ENCODE measurements at places on chromosomes 12 and 14.
A peak's percentile ranks its signal among the peaks of the same experiment; 100 is the strongest.

- DNase-seq, result no peak
Measured at GRCh38 chr14:54503486-54503885, 6.2 kb upstream of the CGRRF1 start.

DNA sequence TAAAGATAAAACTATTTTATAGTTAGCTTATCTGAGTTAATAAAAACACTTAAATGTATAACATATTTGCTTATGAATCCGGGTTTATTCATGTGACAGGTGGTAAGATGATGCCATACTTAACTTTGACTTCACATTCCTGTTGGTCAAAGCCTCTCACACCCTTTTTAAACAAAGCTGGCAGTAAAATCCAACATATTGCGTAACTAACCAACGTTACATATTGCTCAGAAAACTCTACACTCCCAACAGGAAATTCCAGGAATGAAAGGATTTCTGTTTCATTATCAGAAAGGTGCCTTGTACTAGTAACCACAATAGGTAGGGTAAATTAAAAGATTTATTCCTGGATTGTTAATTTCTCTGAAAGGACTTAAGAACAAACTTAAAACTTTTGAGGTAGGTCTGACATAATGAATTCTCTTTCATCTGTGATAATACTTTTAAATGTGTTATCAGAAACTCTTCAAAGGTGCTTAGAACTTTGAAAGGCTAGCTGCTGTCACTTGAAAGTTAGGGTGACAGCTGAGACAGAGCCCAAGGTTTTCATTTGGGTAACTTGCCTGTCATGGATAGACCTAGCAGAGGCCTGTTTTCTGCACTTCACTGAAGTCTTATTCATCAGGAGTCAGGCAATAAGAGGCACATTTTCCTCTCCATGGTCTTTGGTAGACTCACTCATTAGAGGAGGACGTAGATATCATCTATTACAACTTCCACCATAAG lies 23.8 kb upstream of the CATSPERB start:
- no peak for DNase-seq

DNA sequence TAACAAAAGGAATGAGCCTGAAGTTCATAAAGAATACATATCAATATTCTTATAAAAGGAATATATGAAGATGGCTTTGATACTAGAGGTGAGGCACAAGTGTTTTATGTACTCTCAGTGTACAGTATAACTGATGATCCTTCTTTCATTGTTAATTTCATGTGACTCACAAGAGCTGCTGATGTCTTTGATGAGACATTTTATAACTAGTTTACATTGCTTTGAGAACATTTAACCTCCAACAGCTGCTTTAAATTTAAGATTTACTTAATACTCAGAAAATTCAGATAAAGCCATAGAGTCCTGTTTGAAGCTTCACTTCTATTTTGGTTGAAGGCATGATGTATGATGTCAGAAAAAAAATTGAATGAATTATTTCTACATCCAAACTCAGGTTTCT lies 59.8 kb downstream of the WASHC4 start:
- no peak for DNase-seq

- peak; percentile 31 for DNase-seq
Measured at GRCh38 chr12:124684496-124684895, 117.1 kb upstream of the NCOR2 start.

DNA sequence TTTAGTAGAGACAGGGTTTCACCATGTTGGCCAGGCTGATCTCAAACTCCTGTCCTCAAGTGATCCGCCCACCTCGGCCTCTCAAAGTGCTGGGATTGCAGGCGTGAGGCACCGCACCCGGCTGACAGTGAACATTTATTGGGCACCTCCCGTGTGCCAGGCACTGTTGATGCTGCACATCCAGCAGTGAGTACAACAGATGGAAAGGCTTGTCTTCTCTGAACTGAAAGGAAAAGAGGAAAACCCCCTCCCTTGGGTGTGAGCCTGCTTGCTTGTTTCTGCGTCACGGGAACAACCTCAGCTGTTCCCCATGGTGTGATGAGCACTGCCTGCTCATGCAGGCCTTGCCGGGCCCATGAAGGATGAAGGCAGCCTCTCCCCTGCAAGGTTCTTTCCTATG lies 39.5 kb downstream of the DGLUCY start:
- no peak for DNase-seq

DNA sequence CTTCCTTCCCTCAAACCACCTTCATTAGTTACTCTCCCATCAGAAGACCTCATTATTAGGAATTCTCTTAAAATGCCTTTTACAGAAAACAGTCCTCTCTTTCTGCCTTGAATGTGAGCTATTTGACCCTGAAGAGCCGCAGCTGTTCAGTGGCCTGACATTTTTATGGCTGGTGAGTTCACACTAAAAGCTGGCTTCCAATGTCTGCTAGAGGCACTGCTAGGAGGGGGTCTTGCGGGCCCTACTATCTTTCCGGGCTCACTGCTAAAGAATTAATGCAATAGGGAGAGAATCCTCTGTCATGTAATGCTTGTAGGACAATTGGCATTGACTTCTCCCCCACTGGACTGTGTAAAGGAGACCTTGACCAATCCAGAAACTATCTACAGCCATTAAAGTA lies 87.7 kb downstream of the GPR135 start:
- DNase-seq, result no peak

DNA sequence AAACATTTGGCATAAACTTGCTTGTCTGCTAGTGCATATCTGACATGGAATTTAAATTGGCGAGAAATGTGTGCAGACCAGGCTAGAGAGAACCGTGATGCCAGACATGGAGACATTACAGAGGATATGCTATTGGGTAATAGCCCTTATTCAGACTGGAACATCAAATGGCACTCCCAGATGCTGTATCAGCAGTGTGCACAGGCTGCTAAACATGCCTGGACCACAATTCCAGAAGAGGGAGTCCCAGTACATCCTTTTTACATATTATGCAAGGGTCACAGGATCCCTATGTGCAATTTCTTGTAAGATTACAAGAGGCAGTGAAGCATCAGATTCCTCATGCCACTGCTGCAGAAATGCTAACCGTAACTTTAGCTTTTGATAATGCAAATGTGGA lies 354.5 kb upstream of the FOXG1 start:
- DNase-seq, result no peak

- DNase-seq, result no peak
Measured at GRCh38 chr14:100329233-100330006, 6.3 kb downstream of the SLC25A47 start.

DNA sequence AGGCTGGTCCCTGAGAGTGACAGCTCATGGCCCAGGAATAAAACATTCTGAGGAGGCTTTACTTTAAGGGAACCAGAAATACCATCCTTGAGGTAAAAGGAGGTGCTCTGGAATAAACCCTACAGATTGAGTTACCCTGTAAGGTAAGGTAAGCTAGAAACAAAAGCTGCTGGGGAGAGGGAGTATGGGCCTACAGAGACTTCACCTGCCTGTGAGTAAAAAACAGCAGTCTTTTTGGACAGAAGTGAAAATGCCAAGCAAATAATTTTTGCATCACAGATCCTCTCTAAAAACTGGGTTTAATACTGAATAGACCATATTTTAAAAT lies 41.2 kb downstream of the CORO1C start:
- DNase-seq, result no peak

GRCh38 chr12:6383572-6384498 lies at the start of gene LTBR:
Gene LTBR (plus strand): TSS chr12:6384162. CDS start chr12:6384359, 197 bp downstream.
- DNase-seq, result no peak

DNA sequence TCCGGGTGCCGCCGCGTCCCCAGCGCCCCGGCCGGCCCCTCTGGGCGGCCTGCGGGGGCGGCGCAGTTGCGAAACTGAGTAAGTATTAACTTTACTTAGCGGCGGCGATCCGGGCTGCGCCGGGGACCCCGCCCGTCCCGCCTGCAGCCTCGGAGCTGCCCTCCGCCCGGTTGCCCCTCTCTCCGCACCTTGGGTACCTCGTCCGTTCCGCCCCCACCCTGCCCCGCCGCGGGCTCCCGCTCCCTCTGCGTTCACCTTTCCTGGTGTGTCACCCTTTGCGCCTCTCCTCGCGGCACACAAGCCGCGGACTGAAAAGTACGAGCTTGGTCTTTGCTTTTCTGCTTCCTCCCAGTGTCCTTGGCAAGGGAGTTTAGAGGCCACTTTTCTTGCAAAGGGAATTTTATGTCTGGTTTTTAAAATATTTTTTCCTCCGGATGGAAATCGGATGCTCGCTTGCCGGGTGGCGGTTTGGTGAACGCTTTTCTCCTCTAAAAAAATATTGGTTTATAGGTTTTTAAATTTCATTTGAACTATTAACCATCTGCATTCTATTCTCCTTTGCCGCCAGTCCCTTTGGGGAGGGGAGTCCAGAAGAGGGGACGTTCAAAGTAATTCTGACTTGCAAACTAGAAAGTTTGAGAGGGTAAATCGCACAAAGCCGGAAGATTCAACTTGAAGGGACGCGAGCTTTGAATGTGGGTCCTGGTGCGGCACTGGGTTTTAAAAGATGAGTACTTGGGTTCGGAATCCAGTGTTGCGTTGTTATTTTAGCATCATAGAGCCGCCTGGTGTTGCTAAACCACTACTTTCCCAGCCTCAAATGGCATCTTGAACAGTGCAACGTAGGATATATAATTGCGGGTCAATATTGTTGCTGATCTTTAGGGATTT lies 834 bp downstream of the RASSF8 start:
- peak; percentile 36 for DNase-seq

DNA sequence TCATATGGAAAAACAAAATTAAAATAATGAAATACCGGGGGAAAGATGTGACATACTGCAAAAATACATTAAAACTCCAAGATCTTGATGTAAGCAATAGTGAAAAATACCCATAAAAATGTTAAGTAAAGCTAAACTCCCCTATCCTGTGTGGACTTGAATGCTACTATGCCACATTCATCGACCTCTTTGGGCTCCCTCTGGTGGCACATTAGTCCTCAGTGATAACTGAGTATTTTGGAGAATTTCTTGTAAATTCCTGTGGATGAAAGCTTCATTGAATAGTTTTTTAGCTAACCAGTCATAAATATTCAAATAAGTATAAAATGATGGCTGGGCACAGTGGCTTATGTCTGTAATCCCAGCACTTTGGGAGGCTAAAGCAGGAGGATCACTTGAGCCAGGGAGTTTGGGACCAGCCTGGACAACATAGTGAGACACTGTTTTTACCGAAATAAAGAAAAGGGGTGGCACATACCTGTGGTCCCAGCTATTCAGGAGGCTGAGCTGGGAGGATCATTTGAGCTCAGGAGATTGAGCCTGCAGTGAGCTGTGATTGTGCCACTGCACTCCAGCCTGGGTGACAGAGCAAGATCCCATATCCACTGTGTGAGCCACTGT lies 42.4 kb upstream of the SGPP1 start:
- DNase-seq, result peak; percentile 49

DNA sequence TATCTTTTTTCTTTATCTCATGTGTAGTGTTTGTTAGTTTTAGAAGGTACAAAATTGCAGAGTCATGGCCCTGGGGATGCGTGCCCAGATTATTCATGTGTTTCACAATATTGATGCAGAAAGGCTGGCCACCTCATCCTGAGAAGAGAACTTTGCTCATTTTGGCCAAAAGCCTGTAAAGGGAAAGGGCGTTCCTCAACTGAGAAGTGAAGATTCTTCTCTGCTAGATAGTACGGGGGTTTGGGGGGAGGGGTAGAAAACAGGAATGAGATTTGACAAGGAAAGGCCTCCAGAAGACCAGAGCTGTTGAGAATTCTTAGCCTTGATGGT lies 1.7 kb downstream of the MGST1 start:
- DNase-seq, result no peak
